ENCODE measurements at places on chromosomes 4 and X.

DNA sequence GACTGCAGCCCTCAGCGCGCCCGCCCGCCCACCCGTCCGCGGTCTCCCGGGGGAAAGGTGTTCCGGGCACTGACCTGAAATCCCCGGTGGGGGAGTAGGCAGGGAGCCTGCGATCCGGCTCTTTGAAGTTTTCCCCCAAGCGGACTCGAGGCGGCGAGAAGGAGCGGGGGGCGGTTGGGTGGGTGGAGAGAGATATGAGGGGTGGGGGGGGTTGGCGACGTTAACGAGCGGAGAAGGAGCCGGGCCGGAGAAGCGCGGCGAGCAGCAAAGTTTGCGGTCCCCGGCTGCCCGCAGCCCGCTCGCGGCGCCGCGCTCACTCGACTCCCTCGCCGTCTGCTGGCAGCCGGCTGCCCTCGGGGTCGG lies 636 bp downstream of the BCOR start:
- DNase-seq: no peak

GRCh38 chr4:113450295-113451080 lies 311.1 kb downstream of the CAMK2D start:
- no peak for DNase-seq

DNA sequence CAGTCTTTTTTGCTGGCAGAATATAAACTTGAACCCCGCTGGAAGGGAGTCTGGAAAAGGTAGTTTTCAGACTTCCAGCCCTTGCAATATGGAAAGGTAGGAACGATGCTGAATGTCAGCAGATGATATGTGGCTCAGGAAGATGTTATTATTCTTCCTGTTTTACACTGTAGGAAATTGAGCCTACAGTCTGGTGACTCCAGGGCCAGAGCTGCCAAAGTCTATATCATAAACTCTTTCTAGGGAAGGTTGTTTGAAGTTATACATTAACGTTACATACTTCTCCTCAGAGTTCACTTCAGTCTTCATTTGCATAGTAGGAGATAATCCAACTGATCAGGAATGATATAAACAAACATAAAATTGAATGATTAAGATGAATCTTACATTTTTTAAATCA lies 141.3 kb downstream of the FAT4 start:
- DNase-seq: no peak

- DNase-seq: peak; percentile 40
Observed at GRCh38 chr4:185232370-185232769, 23.0 kb downstream of the SNX25 start.

- no peak for DNase-seq
Observed at GRCh38 chr4:105386012-105386411, 87.8 kb downstream of the PPA2 start.

- DNase-seq: no peak
Observed at GRCh38 chrX:1354036-1355019, 17.7 kb downstream of the IL3RA start.

- no peak for DNase-seq
Observed at GRCh38 chr4:52052475-52052780, 1.3 kb downstream of the SPATA18 start.

DNA sequence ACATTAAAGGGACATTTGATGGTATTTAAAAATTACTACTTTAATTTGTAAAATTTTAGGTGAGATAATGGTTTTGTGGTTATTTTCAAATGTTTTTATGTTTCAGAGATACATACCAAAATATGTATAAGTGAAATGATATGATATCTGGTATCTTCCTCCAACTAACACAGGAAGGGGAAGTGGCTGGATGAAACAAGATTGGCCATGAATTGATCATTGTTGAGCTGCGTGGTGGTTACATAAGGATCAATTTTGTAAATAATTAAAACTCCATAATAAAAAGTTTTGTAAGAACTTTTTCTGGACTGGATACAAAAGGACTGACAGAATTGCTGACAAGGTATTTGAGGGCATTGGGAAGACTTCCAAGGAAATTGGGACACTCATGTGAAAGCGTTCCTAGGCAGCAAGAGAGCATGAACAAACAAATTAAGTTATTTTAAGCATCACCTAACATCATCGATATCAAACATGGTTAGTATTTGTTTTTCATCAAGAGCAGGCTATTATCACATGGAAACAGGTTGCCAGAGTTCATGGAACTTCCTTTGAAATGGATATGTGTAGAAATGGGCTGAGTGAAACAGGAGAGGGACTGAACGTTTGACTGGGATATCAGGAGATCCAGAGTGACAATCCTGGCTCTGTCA lies 4.4 kb upstream of the PGM2 start:
- DNase-seq: no peak

DNA sequence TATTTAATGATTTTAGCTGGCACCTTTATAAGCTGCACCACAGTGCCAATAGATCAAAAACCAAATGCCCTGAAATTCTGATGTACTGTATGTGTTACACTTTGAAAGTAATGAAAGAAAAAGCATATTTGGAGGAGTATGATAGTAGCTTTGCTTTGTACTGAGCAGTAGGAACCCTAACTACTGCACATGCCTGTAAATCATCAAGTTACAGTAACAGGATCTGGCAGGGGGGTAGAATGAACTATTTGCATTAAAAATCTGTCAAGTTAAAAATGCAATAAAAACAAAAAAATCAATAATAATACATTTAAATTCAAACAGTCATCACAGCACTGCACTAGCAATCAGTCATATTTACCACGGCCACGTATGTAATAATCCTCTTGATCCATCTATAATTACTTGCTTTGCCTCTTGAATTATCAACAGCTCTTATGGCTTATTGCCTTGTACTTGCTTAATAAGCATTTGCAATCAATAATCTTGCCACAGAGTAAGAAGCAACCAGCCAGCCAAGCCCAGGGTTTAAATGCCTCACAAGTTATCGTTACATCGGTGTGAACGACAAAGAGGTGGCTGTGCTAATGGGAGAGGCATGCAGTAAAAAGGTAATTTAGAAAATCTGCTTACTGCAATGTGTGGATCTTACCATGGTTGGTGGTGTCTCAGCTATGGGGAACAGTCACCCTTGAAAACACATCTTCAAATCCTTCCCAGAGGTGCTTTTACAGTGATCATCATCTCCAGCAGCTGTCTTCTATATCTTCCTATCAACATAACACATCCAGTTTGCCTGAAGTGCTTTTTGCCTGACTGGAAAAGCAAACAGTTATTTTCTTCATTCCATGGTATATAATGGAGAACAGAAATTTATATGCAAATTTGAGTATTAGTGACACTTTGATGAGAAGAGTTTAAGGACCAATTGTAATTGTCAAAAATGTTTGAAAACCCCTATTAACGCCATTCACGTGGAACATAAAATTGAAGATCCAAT lies 1812.1 kb upstream of the ADGRL3 start:
- DNase-seq: no peak

- no peak for DNase-seq
Observed at GRCh38 chr4:119715490-119716445, 87.2 kb upstream of the PDE5A start.

DNA sequence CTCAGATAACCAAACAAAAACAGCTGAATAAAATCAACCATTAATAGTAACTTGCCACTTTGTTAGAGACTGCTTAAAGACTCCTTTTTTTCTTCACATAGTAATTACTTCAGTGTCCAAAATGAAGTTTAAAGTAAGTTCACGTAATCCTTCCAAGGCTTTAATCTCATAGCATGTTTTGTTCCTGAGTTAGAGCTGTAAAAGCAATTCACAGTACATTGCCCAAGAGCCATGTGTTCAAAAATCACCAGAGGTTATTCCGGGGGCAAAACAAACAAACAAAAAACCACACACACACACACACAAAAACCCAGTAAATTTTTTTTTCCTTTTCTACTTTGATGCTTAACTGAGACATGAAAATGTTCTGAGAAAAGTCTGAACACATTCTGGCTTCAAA lies 6.1 kb downstream of the GPR82 start:
- no peak for DNase-seq

GRCh38 chr4:81442484-81443085 lies 29.1 kb downstream of the RASGEF1B start:
- DNase-seq: no peak

Data from ELR (cell line).